IPS DF 19.7 (cell line): ENCODE measurements at places on chromosomes 6 and 20.

- DNase-seq, result no peak
Observed at GRCh38 chr6:1264619-1265445, 47.1 kb upstream of the FOXQ1 start.

DNA sequence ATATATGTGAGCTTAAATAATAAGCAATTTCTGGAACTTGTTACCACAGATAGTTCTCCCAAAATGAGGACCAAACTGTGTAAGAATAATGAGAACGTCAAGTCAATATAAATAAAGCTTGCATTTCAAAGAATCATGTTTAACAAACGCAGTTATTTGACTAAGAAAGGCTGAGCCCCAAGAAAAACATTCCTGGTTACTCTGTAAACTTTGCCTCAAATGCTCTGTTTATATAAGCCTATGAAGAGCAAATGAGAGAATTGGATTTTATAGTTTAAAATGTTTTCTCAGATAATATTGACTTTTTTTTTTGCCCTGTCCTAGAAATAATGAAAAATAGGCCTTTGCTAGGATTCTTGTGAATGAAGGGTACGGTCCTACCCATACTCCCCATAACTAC lies 81.3 kb downstream of the C6orf52 start:
- DNase-seq, result no peak

DNA sequence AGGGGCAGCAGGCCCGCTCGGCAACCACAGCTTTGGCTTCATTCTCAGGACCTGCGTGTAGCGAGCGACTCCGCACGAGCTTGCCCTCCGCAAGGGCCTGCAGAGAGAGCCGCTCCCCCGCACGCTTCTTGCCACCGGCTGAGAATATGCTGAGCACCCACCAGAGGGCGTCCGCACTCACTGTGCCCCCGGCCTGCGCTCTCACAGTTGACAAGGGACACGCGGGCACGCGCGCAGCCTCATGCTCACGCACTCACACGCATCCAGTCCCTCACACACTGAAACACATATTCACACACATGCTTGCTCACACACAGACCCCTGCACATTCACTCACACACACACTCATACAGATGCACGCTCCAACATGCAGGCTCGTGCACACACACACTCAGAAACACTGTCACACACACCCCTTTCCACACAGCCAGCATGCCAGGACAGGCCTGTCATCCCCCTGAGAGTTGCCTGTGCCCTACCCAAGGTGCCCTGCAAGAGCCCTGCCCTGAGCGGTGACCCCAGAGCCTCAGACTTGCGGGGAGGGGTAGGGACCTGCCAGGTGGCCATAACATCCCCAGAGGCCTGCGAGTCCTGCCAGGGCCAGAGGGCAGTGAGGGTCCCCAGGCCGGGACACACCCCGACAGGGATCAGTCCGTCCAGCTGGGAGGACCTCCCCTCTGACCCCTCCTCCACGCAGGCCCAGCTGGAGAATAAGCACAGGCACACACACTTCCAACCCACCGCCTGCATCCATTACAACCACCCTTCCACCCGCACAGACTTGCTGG lies 174.1 kb downstream of the BMP7 start:
- no peak for DNase-seq

GRCh38 chr6:96723362-96723761 lies 113.9 kb downstream of the GPR63 start:
- no peak for DNase-seq

GRCh38 chr6:159959165-159959975 lies 9.5 kb upstream of the IGF2R start:
- no peak for DNase-seq

- DNase-seq, result no peak
Observed at GRCh38 chr6:114739656-114740055, 396.8 kb upstream of the HS3ST5 start.

DNA sequence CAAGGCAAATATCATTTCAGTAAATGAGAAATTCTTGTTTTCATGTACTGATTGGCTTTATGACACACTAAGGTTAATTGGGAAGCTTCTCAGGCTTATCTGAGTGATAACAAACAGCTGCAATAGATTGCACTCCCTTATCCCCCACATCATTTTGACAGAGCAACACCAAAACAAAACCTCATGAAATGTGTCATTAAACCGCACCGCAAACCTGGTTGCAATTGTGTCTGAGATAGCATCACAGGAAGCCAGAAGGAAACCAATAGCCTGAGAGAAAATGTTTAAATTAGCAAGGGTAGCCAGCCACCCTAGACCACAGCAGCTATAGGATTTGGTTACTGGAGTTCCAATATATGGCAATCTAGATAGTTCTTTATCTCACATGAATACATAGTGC lies 31.6 kb upstream of the LAMA4 start:
- no peak for DNase-seq

DNA sequence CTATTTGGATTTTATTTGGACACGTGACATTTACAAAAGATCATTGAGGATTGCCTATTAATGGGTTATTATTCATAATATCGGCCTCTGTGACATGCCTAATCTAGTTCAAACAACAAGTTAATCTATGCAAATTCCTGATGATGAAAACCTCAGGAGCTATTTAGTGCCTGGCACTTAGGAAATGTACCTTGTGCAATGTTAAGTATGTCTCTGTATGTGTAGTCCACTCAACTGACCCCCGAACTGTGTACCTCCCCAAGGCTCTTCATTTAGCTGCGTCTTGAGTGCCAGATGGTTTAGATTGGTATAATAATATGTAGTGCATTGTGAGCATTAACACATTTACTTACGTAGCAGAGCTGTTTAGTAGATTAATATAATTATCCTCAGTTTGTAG lies 6.9 kb downstream of the LAMA2 start:
- no peak for DNase-seq

GRCh38 chr6:139581485-139581865 lies 207.0 kb upstream of the CITED2 start:
- DNase-seq, result no peak

- DNase-seq, result no peak
Observed at GRCh38 chr6:31351401-31352309, 5.3 kb downstream of the HLA-B start.

DNA sequence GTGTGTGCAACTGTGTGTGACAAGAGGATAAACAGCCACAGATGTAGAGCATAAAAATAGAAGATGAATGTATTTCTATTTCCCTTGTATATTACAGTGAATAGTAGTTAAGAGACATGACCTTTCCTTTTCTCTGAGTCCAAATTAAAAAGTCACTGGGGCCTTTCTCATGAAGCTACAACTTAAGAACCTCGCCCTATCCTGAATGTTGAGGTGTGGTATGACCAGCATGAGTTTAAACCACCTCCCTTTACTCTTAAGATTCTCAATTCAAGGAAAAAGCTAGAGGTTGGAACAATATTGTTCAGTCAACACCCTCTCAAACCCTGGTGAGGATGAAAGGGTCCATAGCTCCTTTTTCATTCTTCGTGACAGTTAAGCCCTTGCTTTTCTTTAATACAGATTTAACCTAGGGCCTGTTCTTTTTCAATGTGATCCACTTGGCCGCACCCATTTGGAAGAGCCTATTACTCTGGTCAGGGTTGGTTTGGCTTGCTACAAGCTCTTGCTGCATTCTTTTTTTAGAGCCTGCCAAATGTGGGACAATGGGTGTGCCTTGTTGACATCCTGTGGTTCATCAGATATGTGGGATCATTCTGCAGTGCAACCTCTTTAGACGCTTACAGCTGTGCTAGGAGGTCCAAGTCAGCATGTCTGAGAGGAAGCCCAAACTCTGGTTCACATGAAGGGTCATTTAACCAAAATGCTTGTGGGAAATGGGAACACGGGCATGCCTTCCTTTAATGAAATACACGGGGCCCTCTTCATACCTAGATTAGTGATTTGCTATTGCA lies 290.0 kb downstream of the HAO1 start:
- no peak for DNase-seq

GRCh38 chr6:52499681-52500236 lies 77.1 kb downstream of the TRAM2 start:
- DNase-seq, result no peak

DNA sequence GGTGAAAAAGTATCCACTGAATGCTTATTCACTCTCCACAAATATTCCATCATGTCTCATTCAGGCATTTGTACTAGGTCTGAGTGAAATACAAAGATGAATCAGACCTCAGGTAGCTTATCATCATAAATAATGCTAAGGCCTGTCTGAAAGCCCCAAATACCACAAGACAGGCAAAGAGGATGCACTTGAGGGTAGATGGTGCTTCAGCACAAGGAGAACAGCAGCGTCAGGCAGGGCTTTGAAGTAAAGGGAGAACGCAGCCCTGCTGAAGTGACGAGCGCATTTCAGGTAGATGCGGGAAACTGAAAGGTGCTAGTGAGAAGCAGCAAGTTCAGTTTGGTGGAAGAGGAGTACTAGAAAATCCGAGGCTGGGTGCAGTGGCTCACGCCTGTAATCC lies 38.7 kb downstream of the MAP3K5 start:
- DNase-seq, result no peak

DNA sequence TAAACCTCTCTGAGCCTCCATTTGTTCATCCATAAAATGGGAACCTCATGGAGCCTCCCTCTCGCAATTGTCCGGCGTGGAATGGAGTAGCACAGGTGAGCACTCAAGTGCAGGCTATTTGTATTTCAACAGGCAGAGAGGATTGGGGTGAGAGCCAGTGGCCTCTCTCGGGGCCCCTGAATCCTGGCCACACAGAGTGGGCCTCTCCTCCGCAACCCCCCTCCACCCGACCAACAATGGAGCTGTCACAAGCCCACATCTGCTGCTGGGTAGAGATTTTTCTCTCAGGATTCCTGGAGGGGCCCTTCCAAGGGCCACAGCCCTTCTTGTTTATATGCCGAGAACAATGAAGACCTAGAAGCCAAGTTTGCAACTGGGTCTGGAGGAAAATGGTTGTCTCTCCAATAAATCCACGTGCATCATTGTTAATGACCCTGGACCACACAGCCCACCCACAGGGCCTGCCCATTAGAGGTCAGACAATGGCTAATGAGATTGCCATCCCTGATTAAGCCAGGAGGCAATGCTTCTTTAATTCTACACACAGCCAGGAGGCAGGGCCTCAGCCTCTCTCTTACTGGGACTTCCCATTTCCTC lies 233.0 kb downstream of the ANKRD60 start:
- DNase-seq, result no peak

DNA sequence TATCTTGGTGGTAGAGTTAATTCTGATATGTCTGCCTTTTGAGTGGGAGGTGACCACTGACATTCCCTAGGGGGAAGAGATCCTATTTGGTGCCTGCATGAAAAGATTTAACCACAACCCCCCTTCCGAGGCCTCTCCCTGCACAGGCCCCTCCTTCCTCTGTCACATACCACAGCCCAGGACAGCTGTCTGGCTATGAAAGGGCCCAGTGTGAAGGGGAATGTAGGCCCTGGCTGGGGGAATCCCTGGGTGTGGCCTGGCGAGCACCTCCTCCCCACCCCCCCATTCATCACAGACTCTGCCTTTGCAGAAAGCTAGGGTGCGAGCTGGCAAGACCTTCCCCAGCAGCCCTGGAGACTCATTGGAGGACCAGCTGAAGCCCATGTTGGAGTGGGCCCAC lies 27.4 kb upstream of the MAPRE1 start:
- no peak for DNase-seq

DNA sequence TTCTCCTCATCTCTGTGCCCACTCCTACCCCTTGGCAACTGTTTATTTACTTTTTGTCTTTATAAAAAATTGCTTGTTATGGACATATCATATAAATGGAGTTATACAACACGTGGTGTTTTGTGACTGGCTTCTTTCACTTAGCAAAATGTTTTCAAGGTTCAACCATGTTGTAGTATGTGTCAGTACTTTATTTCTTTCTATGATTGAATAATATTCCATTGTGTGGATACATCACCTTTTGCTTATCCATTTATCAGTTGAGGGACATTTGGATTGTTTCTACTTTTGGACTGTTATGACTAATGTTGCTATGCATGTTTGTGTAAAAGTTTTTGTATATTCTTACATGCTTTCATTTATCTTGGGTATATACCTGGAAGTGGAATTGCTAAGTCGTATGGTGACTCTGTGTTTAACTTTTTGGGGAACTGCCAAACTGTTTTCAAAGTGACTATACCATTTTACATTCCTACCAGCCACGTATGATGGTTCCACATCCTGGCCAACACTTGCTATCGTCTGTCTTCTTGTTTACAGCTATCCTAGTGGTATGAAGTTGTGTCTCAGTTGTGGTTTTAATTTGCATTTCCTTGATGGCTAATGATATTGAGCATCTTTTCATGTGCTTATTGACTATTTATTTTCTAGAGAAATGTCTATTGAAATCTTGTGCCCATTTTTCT lies 84.4 kb downstream of the SLX4IP start:
- DNase-seq, result no peak

DNA sequence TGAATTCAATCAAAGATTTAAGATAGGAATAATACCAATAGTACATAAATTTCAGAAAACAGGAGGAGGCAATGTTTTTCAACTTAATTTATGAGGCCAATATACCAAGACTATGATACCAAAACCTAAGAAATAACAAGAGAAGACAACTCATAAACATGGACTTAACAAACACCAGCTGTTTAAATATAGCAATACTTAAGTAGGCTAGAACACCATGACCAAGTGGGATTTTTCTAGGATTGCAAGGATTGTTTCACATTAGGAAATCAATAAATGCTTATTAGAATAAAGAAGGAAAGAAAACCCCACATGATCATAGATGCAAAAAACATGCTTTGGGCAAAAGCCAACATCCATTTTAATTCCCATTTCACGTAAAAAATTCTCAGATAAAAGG lies 355.1 kb downstream of the EPM2A start:
- DNase-seq, result no peak

GRCh38 chr6:42390228-42390934 lies 61.3 kb downstream of the TRERF1 start:
- no peak for DNase-seq

- DNase-seq, result no peak
Observed at GRCh38 chr6:82057846-82058554, 189.5 kb downstream of the IBTK start.
